Neural crest cell (in vitro differentiated cells): ENCODE measurements at places on chromosomes 1 and 21. TPM values are rescaled to one million over a fixed set of nuclear protein-coding genes. Genes with fewer than 3 reads are reported as not detected.

SLC1A7 gene
- not detected in 2 replicates for total RNA-seq

RPE65 gene
- not detected in 2 replicates for total RNA-seq

NCMAP gene
- not detected in 2 replicates for total RNA-seq

AIM2 gene
- total RNA-seq, result 3.9 and 5.7 TPM in 2 replicates

MAP1LC3C gene
- 0.54 and 1.1 TPM in 2 replicates for total RNA-seq

RAD54L gene
- total RNA-seq, result 54.2 and 55.8 TPM in 2 replicates

FABP3 gene
- 13.6 and 14.0 TPM in 2 replicates for total RNA-seq

PRDM16 gene
- total RNA-seq, result 11.7 and 13.2 TPM in 2 replicates

IL6R gene
- total RNA-seq, result 0.07 and 0.09 TPM in 2 replicates

OR2T2 gene
- total RNA-seq, result not detected in 2 replicates

PLPPR5 gene
- total RNA-seq, result 0.07 and 0.11 TPM in 2 replicates

ASCL5 gene
- total RNA-seq, result not detected in 2 replicates

NHLH2 gene
- 8.4 and 8.7 TPM in 2 replicates for total RNA-seq

LCE3D gene
- total RNA-seq, result not detected in 2 replicates

CELA3B gene
- not detected in 2 replicates for total RNA-seq

PROK1 gene
- total RNA-seq, result not detected in 2 replicates

CNN3 gene
- 318 and 322 TPM in 2 replicates for total RNA-seq

TLR5 gene
- total RNA-seq, result 0.30 and 0.68 TPM in 2 replicates

FCAMR gene
- not detected in 2 replicates for total RNA-seq

S100A7 gene
- not detected in 2 replicates for total RNA-seq

ERICH3 gene
- 0.32 TPM in 1 of 2 replicates, not detected in the other for total RNA-seq

FMO5 gene
- 0.36 and 0.47 TPM in 2 replicates for total RNA-seq

AQP10 gene
- not detected in 2 replicates for total RNA-seq

HSD3B1 gene
- total RNA-seq, result not detected in 2 replicates

LAX1 gene
- total RNA-seq, result not detected in 2 replicates

ANKRD35 gene
- 0.07 and 0.11 TPM in 2 replicates for total RNA-seq

FCRL5 gene
- total RNA-seq, result not detected in 2 replicates

CCDC18 gene
- total RNA-seq, result 20.8 and 21.0 TPM in 2 replicates

RNF186 gene
- not detected in 2 replicates for total RNA-seq

P3H1 gene
- 77.2 and 88.6 TPM in 2 replicates for total RNA-seq

TFAP2E gene
- 0.43 and 0.61 TPM in 2 replicates for total RNA-seq

LRRC38 gene
- total RNA-seq, result not detected in 2 replicates
